H7 (cell line): ENCODE measurements at places on chromosomes 11 and 22.

GRCh38 chr11:93432247-93432646 is 101.7 kb downstream of the DEUP1 start:
- DNase-seq, result no peak

GRCh38 chr11:64865286-64866172 is 12.9 kb downstream of the EHD1 start:
- DNase-seq, result peak; percentile 41

GRCh38 chr11:124737638-124738305 is 2.0 kb upstream of the NRGN start:
- DNase-seq, result no peak

GRCh38 chr11:8810540-8811301 is 100.3 kb upstream of the AKIP1 start:
- DNase-seq, result peak; percentile 92

DNA sequence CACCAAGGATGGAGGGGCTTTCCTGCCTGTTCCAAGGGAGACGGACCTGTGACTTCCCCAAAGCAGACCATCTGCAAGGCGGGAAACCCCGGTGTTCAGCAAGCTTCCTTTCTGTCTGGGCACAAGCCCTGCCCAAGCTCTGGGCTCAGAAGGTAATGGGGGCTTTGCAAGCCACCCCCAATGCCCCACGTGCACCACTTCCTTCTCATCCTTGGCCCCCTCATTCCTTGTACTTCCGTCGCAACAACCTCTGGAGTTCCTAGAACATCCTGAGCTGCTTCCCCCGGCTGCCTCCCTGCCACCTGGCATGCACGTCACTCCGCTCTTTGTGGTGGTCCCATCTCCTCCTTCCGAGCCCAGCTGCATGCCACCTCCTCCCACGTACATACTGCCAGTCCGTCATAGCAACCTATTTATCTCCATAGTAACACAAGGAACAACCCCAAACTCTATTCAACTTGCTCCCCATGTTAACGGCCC is 3.9 kb downstream of the MYEOV start:
- DNase-seq, result no peak

DNA sequence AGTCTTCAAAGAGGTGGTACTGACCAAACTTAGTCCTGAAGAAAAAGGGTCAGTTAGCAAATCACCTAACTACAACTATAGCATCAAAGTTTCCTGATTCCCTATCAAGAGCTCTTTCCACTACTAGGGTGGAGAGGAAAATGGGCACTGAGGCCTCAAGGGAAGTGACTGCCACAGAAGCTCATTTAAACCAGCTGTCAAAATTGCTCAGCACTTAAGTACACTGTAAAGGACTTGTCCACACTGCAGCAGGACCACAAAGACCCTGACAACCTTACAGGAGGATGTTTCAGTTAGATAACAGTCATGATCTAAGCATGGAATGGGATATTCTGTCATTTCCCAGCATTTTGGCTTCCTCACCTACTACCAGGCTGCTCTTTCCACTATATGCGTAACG is 33.0 kb downstream of the FAM168A start:
- DNase-seq, result no peak

- DNase-seq, result no peak
Observed at GRCh38 chr11:45578316-45578715, 87.1 kb downstream of the CHST1 start.

- DNase-seq, result no peak
Observed at GRCh38 chr11:109958821-109959166, 134.4 kb upstream of the ZC3H12C start.

DNA sequence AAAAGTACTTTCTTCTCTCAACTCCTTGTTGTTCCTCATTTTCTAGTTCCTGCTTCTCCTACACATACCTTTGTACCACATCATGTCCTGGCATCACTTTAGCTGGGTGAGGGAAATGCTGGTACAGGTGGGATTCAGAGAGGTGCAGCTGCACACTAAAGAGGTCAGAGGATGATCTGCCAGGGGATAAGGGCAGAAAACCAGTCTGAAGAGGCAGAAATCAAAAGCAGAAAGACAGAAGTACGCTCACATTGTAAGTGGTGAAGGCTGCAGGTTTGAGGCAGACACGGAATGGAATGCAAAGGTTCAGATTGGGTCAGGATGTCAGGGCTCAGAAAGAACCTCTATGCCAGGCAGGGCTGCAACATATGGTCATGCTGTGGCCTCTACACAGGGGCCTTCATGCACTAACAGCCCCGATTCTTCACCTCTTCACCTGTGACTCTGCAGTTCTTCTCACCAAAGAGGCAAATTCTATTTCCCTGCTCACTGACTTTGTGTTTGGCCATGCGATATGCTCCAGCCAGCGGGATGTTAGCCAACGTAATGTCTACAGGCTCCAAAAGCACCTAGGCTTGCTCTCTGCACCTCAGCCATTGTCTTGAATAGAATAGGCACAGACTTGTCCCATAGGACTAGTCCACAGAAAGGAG is 373.7 kb downstream of the NXPE2 start:
- no peak for DNase-seq

GRCh38 chr11:33932721-33933120 is 40.8 kb upstream of the LMO2 start:
- no peak for DNase-seq

GRCh38 chr11:84691830-84692229 is 935.3 kb downstream of the DLG2 start:
- DNase-seq, result peak; percentile 17

- peak; percentile 96 for DNase-seq
Observed at GRCh38 chr22:23289851-23290724, 109.8 kb downstream of the BCR start.

GRCh38 chr11:125874556-125875124 is 12.8 kb upstream of the HYLS1 start:
- peak; percentile 76 for DNase-seq

GRCh38 chr22:36409911-36410756 is 22.4 kb upstream of the MYH9 start:
- peak; percentile 98 for DNase-seq

GRCh38 chr11:116501728-116502127 is 271.1 kb downstream of the BUD13 start:
- peak; percentile 63 for DNase-seq

GRCh38 chr11:72591785-72592502 is 82.3 kb downstream of the PDE2A start:
- DNase-seq, result no peak

DNA sequence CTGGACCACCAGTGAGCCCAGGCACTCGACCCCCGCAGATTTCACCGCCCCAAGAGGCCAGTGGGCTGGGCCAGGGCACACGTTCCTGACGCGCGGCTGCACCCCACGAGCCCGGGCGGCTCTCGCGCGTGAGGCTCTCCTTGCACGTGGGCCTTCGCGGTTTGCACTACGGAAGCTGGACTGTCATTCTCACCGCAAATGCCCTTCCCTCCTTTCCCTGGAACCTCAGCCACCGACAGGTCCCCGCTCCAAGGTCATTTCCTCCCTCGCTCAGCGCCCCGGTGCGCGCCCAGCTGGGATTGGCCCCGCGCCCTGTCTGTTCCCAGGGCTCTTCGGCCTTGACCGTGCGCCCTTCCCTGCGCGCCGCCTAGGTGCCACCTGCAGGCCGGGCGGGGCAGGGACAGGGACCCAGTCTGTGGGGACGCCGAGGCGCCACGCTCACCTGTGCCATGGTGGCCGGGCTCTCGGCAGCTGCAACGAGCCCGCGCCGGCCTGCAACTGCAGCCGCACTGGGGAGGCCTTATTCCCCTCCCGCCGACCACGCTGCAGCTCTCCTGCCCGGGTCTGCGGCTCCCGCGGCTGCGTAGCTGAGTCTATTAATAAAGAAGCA is 2.1 kb upstream of the CPT1A start:
- DNase-seq, result peak; percentile 93

DNA sequence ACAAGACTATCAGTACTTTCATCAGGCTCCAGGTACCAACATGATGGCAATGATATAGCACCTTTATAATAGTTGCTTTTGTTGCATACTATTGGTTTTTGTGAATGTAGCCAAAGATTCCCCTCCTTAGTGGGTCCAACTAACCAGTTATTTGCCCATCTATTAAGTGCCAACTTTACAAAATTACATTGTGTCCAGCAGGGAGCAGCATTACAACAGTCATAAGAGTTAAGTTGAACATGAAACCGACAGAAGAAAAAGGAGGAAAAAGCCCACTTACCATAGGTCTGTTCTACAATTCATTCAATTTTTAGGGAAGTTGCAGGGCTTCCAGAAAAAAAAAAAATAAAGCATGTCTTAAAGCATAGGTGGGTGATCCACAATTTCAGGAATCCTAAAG is 21.6 kb downstream of the IMMP1L start:
- DNase-seq, result no peak

DNA sequence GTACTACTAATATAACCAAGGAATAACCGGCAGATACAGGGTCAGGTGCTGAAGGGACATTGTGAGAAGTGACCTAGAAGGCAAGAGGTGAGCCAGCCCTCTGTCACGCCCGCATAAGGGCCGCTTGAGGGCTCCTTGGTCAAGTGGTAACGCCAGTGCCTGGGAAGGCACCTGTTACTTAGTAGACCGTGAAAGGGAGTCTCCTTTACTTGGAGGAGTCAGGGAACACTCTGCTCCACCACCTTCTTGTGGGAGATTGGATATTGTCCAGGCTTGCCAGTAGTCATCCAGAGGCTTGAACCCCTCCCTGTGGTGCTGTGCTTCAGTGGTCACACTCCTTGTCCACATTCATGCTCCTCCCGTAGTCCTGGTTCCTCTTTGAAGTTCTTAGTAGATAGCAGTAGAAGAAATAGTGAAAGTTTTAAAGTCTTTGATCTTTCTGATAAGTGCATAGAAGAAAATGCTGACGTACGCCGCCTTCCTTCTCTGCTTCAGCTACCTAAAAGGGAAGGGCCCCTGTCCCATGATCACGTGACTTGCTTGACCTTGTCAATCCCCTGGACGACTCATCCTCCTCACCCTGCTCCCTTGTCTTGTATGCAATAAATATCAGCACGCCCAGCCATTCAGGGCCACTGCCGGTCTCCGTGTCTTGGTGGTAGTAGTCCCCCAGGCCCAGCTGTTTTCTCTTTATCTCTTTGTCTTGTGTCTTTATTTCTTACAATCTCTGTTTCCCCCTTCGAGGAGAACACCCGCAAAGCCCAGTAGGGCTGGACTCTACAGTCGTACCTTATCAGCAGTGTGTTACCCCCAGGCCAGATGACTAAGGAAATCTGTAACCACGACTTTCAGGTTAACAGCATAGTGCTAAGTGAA is 6.1 kb downstream of the NUP50 start:
- DNase-seq, result no peak

DNA sequence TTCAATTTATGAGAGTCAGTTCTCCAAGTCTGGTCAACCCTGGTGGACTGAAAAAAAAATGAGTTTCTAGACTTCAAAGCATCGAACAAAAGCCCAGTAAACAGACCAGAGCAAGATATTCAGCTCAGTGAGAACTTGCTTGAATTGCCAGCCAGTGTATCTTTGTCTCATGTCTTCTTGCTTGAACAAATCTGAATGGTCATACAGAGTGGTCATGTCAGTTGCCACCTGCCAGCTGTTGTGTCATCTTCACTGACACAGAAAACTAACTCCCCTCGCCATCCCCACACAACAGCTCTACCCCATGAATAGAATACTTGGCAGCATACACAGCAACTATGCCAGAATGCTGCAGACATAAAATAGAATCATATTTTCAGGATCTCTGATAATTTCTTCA is 27.5 kb upstream of the CALCB start:
- no peak for DNase-seq

- no peak for DNase-seq
Observed at GRCh38 chr22:50396751-50397370, 53.7 kb downstream of the PPP6R2 start.

DNA sequence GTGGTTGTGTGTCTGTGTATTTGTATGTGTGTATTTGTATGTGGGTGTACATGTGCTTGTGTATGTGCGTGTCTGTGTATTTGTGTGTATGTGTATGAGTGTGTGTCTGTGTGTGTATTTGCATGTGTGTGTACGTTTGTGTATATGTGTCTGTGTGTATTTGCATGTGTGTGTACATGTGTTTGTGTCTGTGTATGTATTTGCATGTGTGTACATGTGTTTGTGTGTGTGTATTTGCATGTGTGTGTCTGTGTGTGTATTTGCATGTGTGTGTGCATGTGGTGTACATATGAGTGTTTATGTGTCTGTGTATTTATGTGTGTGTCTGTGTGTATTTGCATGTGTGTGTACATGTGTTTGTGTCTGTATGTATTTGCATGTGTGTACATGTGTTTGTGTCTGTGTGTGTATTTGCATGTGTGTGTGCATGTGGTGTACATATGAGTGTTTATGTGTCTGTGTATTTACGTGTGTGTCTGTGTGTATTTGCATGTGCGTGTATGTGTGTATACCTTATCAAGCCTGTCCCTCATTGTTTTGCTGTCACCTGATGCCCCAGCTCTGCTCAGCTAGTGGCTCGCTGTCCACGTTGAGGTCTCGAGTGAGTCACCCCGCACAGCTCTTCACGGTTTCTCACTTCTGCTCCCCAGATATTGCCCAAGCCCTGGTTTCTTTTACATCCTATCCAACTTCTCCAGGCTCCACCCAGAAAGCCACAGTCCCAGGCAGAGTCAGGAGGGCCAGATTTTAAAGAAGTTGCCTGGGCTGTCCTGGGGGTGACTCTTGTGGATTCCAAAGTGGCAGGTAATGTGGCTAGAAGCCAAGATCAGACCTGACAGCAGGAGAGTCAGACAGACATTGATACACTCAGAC is 15.2 kb downstream of the MB start:
- DNase-seq, result no peak

GRCh38 chr11:96187822-96188221 is 155.2 kb downstream of the MAML2 start:
- DNase-seq, result no peak

GRCh38 chr11:100872951-100873740 is 186.1 kb downstream of the ARHGAP42 start:
- DNase-seq, result no peak

DNA sequence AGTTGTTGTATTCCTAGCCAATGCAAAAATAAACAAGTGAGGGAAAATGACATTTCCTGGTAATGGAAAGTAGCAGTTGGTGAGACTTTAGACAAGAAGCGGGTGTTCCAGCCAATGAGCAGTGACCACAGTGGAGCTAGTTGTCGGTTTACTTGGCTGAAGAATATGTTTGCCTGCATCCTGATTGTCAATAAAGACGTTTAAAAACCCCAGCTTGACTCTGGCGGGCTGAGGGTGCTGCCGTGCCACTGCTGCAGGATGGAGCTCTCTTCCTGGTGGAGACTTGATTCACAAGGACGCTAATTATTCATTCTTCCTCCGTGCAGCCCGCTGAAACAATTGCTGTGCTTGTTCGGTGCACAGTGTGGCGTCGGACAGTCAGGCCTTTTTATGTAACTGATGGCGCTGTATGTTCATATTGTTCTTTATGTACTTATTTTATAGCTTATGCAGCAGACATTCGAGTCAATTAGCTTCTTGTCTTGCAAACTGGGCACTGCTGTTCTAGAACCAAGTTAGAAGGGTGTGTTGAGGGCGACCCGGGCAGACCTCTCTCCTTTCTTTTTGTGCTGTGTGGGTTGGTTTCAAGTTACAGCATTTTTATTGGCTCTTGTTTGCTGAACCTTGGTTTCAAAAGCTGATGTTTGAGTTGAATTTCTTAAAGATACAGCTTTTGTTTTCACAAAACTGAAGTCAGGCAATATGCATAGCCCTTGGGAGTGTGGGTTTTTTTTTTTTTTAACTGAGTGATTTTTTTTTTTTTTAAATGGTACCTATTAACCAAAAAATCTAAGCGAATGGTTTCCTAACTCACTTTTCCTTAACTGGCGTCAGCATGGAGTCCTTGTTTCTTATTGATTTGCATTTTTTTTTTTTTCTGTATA is 153.9 kb downstream of the TEAD1 start:
- DNase-seq, result peak; percentile 60
